Astrocyte of the cerebellum (primary cell): ENCODE measurements at places on chromosomes 4 and X.

GRCh38 chr4:14178421-14178820, 550.9 kb upstream of the BOD1L1 start:
- no peak for DNase-seq

- DNase-seq, result no peak
Measured at GRCh38 chr4:23235628-23236390, 543.1 kb downstream of the GBA3 start.

DNA sequence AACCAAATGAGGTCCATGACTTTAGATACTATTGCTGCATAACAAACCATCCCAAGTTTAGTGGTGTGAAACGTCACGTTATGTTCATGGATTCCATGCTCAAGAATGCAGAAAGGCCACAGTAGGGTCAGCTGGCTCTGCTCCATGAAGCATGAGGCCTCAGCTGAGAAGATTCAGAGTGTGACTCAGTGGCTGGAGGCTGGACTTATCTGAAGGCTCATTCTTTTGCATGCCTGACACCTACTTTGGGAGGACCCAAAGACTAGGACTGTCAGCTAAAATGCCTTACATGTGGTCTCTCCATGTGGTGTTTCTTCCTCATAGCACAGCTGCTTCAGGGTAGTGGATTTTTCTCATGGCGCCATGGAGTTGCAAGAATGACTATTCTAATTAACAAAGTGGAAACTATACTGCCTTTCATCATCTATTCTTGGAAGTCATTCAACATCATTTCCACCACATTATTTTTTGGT, 11.5 kb upstream of the CCDC149 start:
- DNase-seq, result peak; percentile 98

GRCh38 chr4:1010395-1011021, 918 bp upstream of the FGFRL1 start:
- DNase-seq, result no peak

DNA sequence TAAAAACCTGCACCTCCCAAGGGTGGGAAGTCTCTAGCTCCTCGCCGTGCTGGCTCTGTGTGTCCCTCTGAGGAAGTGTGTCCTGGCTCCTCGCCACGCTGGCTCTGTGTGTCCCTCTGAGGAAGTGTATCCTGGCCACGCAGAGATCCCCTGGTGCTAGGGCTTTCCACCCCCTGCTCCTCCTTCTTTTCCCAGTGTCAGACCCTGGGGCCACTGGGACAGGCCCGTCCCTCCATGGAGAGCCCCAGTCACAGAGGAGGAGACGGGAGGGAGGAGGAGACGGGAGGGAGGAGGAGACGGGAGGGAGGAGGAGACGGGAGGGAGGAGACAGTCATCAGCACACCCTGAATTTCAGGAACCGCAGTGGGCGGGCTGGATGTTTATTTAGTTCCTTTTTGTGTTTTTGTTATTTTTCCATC, 53.8 kb upstream of the HGFAC start:
- no peak for DNase-seq

- no peak for DNase-seq
Measured at GRCh38 chr4:48067536-48067935, 51.0 kb downstream of the NIPAL1 start.

GRCh38 chr4:40244606-40245005, 47.8 kb downstream of the RHOH start:
- DNase-seq, result no peak

GRCh38 chr4:10730590-10730989, 46.0 kb upstream of the CLNK start:
- no peak for DNase-seq

DNA sequence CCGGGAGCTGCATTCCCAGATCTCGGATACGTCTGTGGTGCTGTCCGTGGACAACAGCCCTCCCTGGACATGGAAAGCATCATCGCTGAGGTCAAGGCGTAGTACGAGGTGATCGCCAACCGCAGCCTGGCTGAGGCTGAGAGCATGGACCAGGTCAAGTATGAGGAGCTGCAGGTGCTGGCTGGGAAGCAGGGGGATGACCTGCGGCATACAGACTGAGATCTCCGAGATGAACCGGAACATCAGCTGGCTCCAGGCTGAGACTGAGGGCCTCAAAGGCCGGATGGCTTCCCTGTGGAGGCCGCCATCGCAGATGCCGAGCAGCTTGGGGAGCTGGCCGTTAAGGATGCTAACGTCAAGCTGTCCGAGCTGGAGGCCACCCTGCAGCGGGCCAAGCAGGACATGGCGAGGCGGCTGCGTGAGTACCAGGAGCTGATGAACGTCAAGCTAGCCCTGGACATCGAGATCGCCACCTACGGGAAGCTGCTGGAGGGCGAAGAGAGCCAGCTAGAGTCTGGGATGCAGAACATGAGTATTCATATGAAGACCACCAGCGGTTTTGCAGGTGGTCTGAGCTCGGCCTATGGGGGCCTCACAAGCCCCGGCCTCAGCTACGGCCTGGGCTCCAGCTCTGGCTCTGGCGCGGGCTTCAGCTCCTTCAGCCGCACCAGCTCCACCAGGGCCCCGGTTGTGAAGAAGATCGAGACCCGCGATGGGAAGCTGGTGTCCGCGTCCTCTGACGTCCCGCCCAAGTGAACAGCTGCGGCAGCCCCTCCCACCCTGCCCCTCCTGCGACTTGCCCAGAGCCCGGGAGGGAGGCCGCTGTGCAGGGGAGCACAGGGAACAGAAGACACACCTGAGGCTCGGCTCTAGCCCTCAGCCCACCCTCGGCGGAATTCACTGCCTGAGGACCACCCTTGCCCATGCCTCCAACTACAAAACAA, 29.4 kb upstream of the GABRA3 start:
- DNase-seq, result no peak

DNA sequence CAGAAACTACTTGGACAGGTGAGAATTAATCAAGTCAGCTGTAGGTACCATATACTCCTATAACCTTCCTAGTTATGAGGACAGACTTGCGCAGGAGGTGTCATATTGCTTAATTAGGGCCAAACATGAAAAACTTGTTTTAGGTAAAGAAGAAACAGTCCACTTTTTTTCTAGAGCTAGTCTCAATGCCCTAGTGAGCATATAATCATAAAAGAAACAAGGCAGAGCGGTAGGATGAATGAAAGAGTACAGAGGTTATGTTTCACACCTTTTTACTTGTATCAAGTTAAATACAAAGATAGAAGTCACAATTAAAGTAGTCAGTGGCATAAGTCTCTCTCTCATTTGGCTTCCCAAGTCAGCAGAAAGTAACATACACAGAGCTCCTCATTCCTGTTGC, 88.9 kb downstream of the RPS6KA6 start:
- no peak for DNase-seq
